Activated naive CD8-positive, alpha-beta T cell treated with anti-CD3 and anti-CD28 coated beads, Interleukin-2, amount 10 ng/mL, durations not matched to agents 7 days and 5 days (primary cell): ENCODE measurements at places on chromosomes 6 and 20. TPM values are rescaled to one million over a fixed set of nuclear protein-coding genes. Genes with fewer than 3 reads are reported as not detected.
A peak's percentile ranks its signal among the peaks of the same experiment; 100 is the strongest.

Gene CCR6
- total RNA-seq = 3.6 TPM

Gene TCF15
- total RNA-seq = not detected

Gene FAM83D
- 14.4 TPM for total RNA-seq

Gene SPATS1
- total RNA-seq = not detected

Gene SPTLC3
- 0.94 TPM for total RNA-seq

Gene LRRN4
- not detected for total RNA-seq

Gene CDH4
- 0.14 TPM for total RNA-seq

Gene HSPA1L
- 4.5 TPM for total RNA-seq

Gene CST5
- not detected for total RNA-seq

Gene PFDN4
- 18.6 TPM for total RNA-seq

Gene B3GAT2
- total RNA-seq = 0.06 TPM

Gene RAMACL
- total RNA-seq = 0.44 TPM

Gene BNIP5
- not detected for total RNA-seq

DNA sequence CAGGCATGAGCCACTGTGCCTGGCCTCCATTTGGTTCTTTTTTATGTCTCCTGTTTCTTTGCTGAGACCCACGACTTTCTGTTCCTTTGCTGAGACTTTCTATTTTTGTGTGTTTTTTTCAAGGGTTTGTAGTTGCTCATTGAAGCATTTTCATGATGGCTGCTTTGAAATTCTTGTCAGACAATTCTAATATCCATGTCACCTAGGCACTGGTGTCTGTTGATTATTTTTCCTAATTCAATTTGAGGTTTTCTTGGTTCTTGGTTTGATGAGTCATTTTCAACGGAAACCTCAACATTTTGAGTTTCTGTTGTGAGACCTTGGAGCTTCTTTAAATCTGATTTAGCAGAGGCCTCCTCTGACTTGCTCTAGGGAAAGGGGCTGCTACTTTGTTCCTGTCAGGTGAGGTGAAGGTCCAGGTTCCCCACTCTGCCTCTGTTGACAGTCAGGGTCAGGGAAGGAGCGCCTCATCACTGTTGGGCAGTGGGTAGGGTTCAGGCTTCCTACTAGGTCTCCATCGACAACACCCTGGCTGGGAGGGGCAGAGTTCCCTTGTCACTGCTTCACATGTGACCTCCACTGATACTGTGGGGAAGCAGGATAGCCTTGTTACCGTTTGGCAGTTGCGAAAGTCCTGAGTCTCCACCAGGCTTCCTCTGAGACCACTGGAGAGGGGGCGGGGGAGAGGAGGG lies 67.2 kb upstream of the RNF24 start:
- DNase-seq = peak; percentile 71

- no peak for DNase-seq
Observed at GRCh38 chr6:158978757-158979156, 21.2 kb downstream of the RSPH3 start.

GRCh38 chr20:32536851-32537656 lies 48.1 kb downstream of the NOL4L start:
- DNase-seq = peak; percentile 85

- DNase-seq = no peak
Observed at GRCh38 chr6:99297006-99297405, 52.5 kb downstream of the FAXC start.

GRCh38 chr6:44556046-44556445 lies 168.5 kb downstream of the CDC5L start:
- DNase-seq = no peak

DNA sequence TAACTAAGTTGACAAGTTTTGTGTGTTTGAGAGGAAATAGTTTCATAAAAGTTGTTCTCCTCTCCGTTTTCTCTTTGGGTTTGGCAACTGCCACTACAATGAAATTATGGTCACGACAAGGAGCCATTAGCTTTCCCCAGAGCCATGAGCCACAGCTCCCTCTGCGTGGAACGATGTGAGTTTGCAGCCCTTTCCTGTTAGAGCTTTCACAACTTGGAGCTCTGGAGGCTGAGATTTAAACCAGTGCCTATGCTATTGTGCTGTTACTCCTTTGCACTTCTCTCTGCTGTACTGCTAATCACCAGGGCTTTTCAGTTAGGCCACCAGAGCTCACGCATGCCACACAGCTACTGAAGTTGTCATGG lies 29.3 kb upstream of the TXNDC5 start:
- no peak for DNase-seq

- no peak for DNase-seq
Observed at GRCh38 chr6:144647406-144647964, 362.4 kb downstream of the UTRN start.

GRCh38 chr6:142280265-142280664 lies 21.5 kb upstream of the ADGRG6 start:
- no peak for DNase-seq

DNA sequence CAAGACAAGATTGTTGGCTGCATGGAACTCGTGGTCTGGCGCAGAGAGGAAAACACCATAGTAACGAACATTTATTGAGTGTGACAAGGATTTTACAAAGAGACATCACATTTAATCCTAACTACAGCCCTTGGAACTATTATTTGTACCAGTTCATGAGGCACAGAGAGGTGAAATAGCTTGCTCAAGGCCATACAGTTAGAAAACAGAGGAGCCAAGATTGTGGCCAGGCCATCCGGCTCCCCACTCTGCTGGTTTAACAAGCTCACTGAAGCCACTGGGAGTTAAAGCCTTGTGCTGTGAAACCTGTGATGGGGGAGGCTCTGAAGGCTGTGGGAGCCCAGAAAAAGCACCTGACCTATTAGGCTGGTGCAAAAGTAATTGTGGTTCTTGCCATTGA lies 74.9 kb upstream of the ZNFX1 start:
- DNase-seq = no peak

GRCh38 chr6:136822046-136822375 lies 381 bp upstream of the PEX7 start:
- peak; percentile 39 for DNase-seq

GRCh38 chr6:130041594-130041993 lies 23.2 kb downstream of the L3MBTL3 start:
- no peak for DNase-seq

DNA sequence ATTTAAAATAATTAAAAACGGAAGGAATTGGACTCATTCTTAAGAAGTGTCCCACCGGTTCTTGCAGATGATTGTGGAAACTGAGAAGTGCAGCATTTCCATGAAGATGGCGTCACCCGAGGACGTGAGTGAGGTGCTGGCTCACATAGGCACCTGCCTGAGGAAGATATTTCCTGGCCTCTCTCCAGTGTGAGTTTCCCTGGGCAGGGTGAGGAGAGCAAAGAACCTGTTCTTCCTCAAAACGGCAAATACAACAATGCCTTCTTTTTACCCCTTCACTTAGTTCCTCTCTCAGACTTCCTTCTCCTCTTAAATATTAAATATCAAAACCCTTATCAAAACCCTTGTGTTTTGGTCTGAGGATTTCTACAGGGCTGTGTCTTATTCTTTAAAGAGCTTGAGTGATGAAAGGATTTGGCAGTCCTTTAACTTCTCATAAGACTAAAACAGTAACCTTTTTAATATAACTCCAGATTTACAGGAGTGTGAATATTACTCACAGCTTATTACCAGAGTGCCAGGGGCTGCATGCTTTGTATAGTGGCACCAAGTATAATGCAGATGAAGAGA lies 156.3 kb downstream of the CARMIL1 start:
- DNase-seq = no peak

GRCh38 chr6:146267447-146267846 lies 238.6 kb downstream of the GRM1 start:
- DNase-seq = no peak

DNA sequence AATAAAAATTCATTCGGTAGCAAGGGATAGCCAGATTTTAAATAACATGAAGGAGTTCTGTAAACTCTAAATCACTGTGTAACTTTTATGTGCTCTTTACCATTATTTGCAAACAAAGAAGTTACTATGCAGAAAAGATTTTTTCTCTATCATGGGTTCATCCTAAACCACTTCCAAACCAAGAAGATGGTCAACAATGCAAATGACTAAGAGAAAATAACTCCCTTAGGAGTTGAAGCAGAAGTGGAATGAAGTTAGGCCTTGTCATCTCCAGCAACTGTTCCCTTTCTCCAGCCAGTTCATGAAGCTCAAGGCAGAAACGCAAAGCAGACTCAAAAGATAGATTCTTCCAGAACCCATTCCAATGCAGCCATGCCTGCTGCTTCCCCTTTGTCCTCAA lies 66.0 kb downstream of the MBOAT1 start:
- DNase-seq = no peak

- no peak for DNase-seq
Observed at GRCh38 chr6:50724381-50725124, 11.2 kb downstream of the TFAP2D start.

DNA sequence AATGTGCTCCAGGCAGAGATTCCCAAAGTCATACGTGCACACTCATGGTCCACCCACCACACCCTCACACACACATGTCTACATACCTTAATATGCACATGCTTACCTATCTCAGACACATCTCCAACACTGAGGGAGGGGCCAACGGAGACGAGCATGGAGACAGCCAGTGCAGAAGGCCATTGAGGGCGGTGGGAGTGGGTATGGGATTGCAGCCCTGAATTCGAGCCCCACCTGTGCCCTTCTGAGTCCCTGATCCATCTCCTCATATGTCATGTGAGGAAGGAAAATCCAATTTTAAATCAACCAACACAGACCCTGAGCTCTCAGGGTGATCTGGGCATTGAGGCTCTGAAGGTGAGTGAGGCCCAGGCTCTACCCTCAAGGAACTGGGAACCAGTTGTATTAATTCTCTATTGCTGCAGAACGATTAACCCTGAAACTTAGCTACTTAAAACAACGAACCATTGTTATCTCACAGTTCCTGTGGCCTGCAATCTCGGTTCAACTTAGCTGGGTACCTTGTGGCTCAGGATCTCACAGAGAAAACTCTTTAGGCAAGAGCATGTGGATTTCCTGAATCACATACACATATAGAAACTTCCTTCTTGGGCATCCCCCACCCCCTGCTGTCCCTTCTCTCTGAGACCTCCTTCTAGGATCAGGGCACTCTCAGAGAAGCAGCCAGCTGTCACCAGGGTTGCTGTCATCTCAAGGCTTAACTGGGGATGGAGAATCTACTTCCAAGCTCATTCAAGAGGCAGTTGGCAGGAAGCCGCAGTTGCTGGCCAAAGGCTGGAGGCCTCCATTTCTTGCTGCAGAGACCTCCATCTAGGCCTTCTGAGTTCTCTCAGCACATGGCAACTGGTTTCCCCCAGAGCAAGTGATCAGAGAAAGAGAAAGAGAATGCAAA lies 28.3 kb downstream of the GLP1R start:
- no peak for DNase-seq

DNA sequence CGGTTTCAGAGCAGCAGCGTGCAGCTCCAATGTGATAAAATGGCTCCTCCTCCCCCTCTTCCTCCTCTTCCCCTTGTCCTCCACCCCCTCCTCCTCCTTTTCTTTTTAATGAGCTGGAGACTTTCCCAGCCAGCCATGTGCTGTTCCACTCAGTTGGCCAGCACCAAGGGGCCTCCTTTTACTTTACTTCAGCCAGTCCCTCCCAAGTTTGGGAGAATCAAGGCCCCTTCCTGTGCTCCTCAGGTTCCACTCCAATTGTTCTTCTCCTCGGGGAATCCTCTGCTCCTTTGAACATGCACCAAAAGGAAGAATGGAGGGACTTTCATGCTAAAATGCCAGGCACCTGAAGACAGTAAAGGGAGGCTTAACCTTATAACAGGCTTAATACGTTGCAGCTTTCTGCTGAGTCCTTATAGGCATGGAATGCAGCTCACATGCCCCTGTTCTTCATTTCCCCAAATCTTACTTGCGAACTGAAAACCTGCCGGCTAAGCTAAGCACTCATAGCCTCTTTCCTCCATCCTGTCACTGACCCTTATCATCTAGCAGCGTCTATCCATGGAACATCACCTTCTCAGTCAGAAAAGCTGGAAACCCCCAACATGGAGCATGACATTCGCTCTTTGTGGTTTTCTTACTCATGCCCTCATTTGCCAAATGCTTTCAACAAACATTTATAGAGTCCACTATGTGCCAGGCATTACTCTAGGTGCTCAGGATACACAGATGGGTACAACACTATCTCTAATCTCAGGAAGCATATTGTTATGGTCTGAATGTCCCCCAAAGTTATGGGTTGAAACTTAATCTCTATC lies 170.6 kb downstream of the PHACTR1 start:
- DNase-seq = no peak

- no peak for DNase-seq
Observed at GRCh38 chr6:41729624-41730023, 5.8 kb downstream of the TFEB start.

GRCh38 chr6:44257025-44257752 lies at the start of gene SLC35B2:
Gene SLC35B2, minus strand, starts transcription at chr6:44257528. Its CDS starts 118 bp downstream, at chr6:44257410.
- peak; percentile 85 for DNase-seq

GRCh38 chr20:21607971-21608725 lies 94.3 kb upstream of the NKX2-2 start:
- no peak for DNase-seq

DNA sequence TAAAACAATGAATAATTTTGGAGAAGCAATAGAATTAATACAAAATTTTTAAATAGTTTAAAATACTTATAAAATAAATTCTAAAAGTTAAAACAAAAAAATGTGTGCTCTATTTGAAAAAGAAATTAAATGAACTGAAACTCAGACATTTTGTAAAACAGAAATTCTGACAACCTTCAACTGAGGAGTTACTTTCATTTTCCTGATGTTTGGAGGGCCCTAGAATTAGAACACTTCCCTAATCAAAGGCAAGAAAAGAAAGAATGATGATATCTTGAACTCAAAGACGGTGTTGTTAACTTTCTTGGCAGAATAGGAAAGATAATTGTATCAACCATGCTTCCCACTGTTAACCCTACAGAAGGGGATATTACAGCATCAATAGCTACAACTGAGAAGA lies 27.9 kb downstream of the SNX14 start:
- DNase-seq = no peak

DNA sequence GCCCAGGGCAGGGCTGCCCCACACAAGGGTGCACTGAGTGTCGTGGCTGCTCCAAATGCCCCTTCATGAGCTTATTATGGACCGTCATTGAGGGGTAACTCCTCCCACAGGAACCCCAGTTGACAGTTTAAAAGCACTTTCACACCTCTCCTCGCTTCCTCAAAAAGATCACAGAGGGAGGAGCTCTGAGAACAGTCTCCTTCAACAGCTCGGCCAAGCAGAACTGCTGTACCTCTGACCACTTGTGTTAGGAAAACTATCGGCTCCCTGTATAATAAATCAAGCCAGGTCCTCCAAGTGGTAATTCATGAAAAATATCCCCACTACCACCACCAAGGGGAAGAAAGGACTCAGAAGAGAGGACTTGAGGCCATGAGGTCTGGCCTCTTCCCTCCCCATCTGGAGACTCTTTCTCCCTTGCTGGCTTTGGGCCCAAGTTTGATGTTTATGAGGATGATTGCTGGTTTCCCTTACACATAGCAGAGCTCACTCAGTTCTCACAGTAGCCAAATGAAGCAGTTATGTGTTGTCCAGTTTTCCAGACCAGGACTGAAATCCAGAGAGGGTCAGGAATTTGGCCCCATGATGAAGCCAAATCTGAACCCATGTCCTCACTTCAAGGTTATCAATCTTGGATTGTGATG lies 8.7 kb downstream of the SNX21 start:
- DNase-seq = no peak

GRCh38 chr6:96051555-96051954 lies 35.8 kb downstream of the FUT9 start:
- no peak for DNase-seq
